Forelimb muscle (tissue), 1 donor: ENCODE measurements at places on chromosomes 6 and 20. TPM values are rescaled to one million over a fixed set of nuclear protein-coding genes. Genes with fewer than 3 reads are reported as not detected.

- no peak for DNase-seq
Observed at GRCh38 chr6:136803608-136804007, 11.3 kb upstream of the MAP3K5 start.

- DNase-seq, result peak; percentile 26
Observed at GRCh38 chr6:146028252-146028795, 538 bp upstream of the GRM1 start.

GRCh38 chr6:167221400-167222201 lies 63.8 kb upstream of the GPR31 start:
- DNase-seq, result no peak

GRCh38 chr20:23449421-23449820 lies 3.3 kb downstream of the CST11 start:
- no peak for DNase-seq

DNA sequence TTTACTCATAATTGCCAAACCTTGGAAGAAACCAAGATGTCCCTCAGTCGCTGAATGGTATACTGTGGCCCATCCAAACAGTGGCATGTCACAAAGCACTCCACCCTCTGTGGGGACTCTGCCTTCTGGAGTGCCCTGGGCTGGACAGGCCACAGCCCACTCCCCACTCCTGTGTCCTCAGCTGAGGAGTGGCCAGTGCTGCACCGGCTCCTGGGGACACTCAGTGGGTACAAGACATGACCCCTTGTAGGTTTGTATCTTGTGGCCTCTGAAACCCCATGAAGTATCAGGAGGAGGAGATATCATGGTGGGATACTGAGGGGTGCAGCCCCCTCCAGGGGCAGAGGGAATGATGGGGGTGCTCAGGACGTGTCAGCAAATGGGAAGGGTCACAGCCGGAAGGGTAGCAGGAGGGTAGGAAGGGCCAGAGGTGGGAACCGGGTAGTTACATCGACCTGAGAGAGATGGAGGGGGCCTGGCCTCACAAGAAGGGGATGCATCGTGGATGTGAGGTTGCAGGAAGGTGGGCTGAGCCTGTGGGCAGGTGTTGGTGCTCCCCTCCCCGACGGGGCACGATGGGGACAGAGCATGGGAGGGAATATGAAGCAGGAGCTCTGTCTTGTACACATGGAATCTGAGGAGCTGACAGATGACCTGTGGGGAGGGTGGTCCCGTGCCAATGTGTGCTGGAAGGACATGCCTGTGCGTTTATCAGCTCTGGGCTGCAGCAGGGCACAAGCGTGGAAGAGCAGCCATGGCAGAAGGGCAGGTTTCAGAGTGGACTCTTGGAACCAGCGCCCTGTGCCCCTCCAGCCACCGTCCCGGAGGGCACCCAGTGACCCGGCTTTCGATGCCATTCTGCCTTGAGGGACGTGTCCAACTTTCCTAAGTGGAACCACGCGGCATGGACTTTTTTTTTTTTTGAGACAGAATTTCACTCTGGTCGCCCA lies 11.9 kb upstream of the HELZ2 start:
- DNase-seq, result no peak

DNA sequence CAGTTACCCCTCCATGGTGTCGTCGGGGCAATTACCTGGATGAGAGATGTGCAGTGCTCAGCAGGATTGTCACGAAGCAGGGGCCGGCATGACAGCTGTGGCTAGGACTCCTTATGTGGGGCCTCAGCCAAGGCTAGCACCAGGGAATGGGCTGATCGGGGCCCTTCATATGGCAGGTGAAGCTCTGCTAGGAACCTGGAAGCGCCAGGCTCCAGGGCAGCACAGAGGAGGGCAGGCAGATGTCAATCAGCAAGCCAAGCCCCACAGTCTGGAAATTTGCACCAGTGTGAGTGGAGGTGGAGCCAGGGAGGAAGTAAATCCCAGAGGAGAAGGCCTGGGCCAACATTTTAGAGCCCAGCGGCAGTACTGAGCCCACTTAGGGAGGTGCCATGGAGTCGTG lies 21.2 kb downstream of the SYNDIG1 start:
- DNase-seq, result no peak

Gene ID1
- polyA plus RNA-seq, result 16.6 TPM

- DNase-seq, result no peak
Observed at GRCh38 chr20:19462491-19462890, 250.0 kb downstream of the SLC24A3 start.

DNA sequence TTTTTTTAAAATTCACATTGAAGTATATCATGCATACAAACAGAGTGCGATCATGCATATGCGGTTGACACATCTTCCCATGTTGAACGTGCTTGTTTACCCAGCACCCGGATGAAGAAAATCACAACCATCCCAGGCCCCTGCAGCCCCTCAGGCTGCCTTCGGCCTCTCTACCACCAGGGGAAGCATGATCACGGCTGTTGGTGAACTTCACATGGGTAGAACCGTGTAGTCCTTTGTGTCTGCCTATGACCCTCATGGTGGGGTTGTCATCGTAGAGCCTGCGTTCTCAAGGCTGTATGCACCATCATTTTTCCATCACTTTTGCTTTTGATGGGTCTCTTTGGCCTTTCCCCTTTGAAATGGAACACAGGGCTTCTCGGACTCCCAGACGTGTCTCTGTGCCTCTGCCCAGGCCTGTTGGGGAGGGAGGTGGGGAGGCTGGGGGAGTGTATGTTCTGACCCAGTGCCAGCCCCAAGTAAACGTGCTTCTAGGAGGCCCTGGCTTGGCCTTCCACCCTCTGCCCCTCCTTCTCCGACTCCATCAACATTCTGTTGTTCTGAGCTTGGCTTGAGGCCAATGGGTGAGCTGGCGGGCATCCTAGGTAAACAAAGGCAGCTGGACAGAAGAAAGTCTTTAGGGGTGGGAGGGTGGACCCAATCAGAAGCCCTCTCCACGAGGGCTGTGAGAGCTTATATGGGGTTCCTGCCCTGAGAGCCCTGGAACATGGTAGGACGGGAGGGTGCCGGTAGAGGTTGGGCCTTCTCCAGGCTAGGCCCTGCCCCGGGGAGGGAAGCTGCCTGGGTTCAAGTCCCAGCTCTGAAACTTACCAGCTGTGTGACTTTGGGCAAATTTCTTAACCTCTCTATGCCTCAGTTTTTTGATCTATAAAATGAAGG lies 39.7 kb downstream of the TGM2 start:
- no peak for DNase-seq
